Large intestine (tissue), 12 donors: ENCODE measurements at places on chromosomes 5 and 9.
A peak's percentile ranks its signal among the peaks of the same experiment; 100 is the strongest.

DNA sequence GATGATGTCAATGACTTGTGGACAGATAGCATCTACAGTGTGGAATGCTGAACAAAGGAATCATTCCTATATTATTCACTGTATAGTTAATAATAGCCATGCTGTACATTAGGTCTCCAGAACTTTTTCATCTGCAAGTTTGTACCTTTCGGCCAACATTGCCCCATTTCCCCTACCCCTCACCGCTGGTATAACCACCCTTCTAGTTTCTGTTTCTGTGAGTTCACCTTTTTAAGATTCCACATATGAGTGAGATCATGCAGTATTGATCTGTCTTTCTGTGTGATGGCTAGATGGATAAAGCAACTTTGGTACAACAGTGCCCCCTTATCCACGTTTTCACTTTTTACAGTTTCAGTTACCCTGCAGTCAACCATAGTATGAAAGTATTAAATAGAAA lies 18.8 kb upstream of the ALDH1B1 start:
- no peaks in the 10 kb centered on the region for H3K27me3 ChIP-seq
- peaks cover 43% of the 10 kb centered on the region for H3K4me1 ChIP-seq
- H3K4me3 ChIP-seq = no peak overlapping the region
- DNase-seq = no peak

DNA sequence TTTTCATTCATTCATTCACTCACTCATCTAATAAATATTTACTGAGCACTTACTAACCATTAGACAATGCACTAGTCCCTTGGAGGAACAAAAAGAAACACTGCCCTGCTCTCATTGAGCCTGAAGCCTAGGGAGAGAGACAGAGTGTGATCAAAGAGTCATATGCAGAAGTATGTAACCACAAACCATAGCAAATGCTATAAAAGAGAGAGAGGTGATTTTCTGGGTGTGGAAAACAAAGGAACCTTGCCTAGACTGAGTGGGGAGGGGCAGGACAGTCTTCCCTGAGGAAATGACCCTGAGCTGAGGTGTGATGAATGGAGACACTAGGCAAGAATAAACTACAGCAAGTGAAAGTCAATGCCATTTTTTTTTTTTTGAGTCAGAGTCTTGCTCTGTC lies 10.8 kb upstream of the ADRA1B start:
- no peak for DNase-seq
- H3K4me3 ChIP-seq = no peak overlapping the region
- peaks cover 3% of the 10 kb centered on the region for H3K4me1 ChIP-seq
- H3K27me3 ChIP-seq = peaks cover 2% of the 10 kb centered on the region
- H3K36me3 ChIP-seq = no peaks in the 10 kb centered on the region

GRCh38 chr9:129111528-129112151 lies 425 bp downstream of the PTPA start:
- H3K4me3 ChIP-seq = peak overlapping the region; percentile 82
- no peaks in the 10 kb centered on the region for H3K27me3 ChIP-seq
- H3K36me3 ChIP-seq = peaks cover 12% of the 10 kb centered on the region
- peak; percentile 63 for DNase-seq
- peaks cover 19% of the 10 kb centered on the region for H3K4me1 ChIP-seq

DNA sequence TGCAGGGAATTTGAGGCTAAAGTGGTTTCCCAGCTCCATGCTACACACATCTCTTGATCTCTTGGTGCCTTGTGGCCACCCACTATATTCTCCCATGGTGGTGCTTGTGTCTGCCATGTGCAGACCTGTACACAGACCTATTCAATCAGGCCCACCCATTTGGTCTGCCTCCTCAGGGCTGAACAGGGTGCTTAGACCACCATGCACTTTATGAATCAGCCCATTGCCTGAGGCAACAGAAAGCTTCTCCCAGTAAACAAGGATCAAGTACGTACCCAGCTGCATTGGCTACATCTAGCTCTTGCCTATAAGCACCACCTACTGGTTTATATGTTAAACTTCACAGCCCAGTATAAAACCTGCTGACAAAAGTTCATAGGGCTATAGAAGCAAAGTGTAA lies 664.3 kb upstream of the EDIL3 start:
- no peaks in the 10 kb centered on the region for H3K27me3 ChIP-seq
- H3K4me1 ChIP-seq = no peaks in the 10 kb centered on the region
- H3K27ac ChIP-seq = no peak overlapping the region
- no peak overlapping the region for H3K4me3 ChIP-seq

DNA sequence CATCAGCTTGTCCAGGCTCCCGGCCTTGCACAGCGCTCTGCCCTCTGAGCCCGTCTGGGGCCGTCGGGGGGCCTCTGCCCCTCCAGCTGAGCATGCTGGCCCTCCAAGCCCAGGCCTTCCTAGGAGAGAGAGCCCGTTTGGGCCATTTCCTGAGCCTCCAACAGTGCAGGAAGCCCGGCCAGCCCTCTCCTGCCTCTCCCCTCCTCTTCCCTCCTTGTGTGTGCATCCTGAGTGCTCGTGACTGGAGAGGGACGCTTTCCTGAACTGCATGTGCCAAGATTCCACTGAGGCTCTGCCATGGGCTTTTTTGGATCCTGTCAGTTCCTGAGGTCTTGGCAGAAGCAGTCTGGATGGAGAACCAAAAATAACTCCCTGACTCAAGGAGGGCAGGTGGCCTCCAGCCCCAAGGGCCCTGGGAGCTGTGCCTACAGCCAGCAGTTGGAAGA lies 15.6 kb downstream of the OLFM1 start:
- peaks cover 9% of the 10 kb centered on the region for H3K27me3 ChIP-seq
- DNase-seq = no peak
- no peak overlapping the region for H3K4me3 ChIP-seq
- no peaks in the 10 kb centered on the region for H3K36me3 ChIP-seq
- no peaks in the 10 kb centered on the region for H3K4me1 ChIP-seq

DNA sequence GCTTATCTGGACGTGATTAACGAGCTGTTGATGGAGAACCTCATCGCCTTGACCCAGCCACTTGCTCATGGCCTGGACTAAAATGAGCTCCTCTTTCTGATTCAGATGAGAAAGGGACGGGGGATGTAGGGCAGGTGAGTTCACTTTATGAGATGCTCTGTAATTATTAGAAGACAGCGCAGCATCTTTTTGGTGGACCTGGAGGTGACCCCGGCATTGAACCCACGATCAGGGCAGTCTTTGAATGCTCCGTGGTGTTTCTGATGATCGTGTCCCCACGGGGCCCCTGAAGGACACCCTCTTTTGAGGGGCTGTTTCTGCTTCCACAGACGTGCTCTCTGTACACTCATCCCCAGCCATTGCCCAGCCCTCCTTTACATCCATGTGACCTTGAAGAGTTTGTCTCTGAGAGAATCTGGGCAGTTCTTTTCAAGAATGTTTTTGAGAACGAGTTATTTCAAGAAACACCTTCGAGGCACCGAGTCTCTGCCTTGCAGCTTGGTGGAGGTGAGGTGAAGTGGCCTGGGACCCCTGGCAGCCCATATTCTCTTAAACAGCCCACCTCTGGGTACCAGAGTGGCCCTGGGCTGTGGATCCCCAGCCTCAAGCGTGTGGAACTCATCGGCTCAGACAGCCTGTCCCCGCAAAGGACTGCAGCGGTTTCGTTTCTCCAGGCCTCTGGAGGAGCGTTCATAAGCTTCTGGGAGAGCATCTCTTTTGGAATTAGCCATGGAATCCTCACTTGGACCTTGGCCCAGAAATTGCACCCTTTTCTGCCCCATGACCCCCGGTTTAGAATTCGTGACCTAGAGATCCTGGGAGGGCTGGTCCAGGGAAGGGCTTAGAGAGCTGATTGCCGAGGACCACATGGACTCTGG lies 50.3 kb downstream of the COL5A1 start:
- H3K4me1 ChIP-seq = no peaks in the 10 kb centered on the region
- H3K27ac ChIP-seq = no peak overlapping the region
- no peak overlapping the region for H3K4me3 ChIP-seq
- DNase-seq = no peak
- H3K27me3 ChIP-seq = no peaks in the 10 kb centered on the region
- peaks cover 4% of the 10 kb centered on the region for H3K36me3 ChIP-seq

DNA sequence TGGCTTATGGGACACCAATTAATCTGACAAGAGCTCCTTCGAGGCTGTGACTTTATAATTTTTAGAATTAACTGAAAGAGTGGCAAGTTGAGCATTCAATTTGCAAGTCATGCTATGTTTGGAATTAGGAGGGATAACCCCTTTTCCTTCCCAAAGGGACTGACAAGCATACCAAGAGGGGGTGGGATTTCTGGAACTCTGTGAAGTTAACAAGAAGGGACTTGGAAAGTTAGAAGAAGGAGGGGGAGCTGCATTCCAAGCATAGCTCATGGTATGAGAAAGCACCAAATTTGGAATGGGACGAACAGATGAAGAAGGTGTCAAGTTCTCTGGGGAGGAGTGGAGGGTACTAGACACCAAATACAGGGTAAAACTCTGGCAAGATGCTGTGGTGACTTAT lies 8.9 kb upstream of the PALM2AKAP2 start:
- DNase-seq = peak; percentile 16
- peaks cover 2% of the 10 kb centered on the region for H3K4me1 ChIP-seq
- H3K36me3 ChIP-seq = no peaks in the 10 kb centered on the region
- H3K27ac ChIP-seq = no peak overlapping the region

DNA sequence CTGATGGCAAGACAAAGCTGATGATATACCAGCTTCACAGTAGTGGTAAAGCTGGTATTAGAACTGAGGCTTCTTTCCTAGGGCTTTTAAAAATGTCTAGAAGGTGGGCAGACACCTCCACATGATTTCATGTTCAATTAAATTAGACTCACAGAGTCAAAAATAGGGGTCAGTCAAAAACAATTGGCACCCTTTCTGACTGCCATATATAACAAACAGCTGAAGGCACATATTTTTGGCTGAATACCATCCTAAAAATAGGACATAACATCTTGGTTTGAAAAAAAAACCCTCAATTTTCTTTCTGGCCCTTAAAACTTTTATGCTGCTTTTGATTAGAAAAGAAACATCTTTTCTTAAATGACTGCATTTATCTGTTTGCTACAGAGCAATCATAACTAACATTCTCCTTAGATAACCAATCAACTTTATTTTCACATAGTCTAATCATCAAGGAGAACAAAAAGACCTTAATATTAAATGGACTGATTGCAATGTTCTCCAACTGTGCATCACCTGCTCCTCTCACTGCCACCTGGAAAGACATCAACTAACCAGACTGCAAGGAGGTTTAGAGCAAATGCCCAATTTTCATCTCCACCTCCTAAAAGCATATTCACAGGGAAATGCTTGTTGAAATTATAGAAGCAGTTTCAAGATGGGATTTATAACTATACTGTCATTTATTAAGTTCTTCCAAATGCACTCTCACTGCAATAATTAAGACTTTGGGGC lies 3.2 kb downstream of the SGTB start:
- H3K4me3 ChIP-seq = no peak overlapping the region
- no peaks in the 10 kb centered on the region for H3K36me3 ChIP-seq
- no peak overlapping the region for H3K27ac ChIP-seq
- DNase-seq = no peak
- H3K27me3 ChIP-seq = no peaks in the 10 kb centered on the region

DNA sequence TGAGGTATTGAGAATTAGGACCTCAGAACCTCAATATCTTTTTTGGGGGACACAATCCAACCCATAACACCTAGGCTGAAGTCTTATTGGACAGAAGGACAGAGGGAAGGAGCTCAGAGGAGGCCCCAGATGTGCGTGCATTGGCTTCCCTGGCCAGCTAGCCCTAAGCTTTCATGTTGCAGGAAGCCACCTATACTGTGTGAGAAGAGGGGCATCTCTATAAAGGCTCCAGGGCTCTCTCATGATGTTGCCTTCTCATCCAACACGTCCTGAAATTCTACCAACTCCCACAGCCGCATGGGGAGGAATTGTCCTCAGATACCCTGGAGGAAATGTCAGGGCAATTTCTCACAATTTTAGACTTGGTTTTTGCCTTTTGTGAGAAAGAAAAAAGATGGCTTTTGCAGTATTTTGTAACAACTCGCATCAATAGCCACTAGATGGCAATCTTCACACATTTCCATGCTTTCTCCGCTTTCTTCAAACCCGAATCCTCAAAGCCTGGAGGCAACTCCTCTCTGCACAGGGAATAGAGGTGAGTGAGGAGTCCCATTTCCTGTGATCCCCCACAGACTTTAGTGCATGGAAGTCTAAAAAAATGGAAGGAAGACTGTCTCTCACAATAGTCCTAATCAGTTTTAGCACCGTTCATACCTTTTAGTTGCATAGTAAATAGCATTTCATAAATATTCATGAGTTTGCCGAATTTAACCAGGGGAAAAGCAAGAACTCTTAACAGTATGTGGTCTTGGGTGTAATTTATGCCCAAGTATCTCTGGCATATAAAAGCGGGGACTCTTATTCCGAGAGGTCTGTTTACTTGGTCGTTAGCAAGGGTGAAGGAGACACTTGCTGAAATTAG lies 7.4 kb upstream of the PPP3R2 start:
- peak; percentile 38 for DNase-seq
- H3K27me3 ChIP-seq = peaks cover 10% of the 10 kb centered on the region
- no peak overlapping the region for H3K27ac ChIP-seq
- H3K36me3 ChIP-seq = no peaks in the 10 kb centered on the region
- peaks cover 15% of the 10 kb centered on the region for H3K4me1 ChIP-seq

- no peaks in the 10 kb centered on the region for H3K27me3 ChIP-seq
- peaks cover 21% of the 10 kb centered on the region for H3K4me1 ChIP-seq
- peak within 1 kb of the TSS; percentile 36 for H3K4me3 ChIP-seq
- peak within 1 kb of the TSS; percentile 76 for H3K27ac ChIP-seq
- peaks cover 3% of the 10 kb centered on the region for H3K36me3 ChIP-seq
- peak; percentile 91 for DNase-seq
Observed at GRCh38 chr5:141681695-141682641, at the start of gene ARAP3. Gene ARAP3, minus strand, starts transcription at chr5:141682230. Its CDS starts 1,744 bp downstream, at chr5:141680486.

GRCh38 chr5:166595274-166595951 lies 1696.0 kb upstream of the WWC1 start:
- H3K4me1 ChIP-seq = no peaks in the 10 kb centered on the region
- no peak overlapping the region for H3K4me3 ChIP-seq
- no peaks in the 10 kb centered on the region for H3K27me3 ChIP-seq
- H3K36me3 ChIP-seq = no peaks in the 10 kb centered on the region

DNA sequence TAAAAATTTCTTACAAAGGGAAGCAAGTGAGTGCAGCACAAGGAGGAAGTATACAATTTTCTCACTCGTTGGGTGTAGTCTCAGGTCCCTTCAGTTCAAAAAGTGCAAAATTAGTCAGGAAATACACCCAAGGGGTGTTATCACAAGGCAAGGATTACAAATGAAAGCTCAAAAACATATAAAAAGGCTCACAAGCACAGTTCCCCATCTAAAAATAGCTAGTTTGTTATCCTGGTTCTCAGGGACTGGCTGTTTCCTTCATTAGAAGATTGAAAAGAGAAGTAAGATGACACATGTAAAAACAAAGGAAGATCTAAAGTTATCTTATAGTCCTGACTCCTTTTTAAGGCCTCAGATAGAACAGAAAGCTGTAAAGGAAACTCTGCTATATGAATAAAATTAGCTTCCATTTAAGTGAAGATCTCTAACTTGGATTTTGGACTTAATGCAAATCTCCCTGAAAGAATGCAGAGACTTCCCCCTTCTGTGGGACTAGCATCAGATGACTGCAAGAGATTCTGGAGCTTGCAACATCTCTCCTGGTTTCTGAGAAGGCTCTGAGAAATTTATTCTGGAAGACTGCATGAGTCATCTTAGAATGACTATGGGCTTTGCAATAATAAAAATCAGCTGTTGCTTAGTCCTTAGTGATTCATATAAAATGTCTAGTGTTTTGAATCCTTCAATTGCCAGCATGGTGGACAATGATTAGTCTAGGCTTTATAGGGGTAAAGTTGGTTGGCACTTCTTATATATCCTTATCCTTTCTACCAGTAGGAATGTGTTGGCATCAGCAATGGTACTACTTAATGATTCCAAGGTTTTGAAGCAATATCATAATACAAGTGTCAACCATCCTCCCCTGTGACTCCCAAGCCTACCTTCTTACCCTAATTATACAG lies 25.4 kb downstream of the DAB2 start:
- H3K36me3 ChIP-seq = peaks cover 13% of the 10 kb centered on the region
- peak overlapping the region; percentile 99 for H3K27ac ChIP-seq
- H3K4me1 ChIP-seq = peaks cover 48% of the 10 kb centered on the region
- no peaks in the 10 kb centered on the region for H3K27me3 ChIP-seq
